Amniotic epithelial cell (primary cell): ENCODE measurements at places on chromosomes 16 and 17.

DNA sequence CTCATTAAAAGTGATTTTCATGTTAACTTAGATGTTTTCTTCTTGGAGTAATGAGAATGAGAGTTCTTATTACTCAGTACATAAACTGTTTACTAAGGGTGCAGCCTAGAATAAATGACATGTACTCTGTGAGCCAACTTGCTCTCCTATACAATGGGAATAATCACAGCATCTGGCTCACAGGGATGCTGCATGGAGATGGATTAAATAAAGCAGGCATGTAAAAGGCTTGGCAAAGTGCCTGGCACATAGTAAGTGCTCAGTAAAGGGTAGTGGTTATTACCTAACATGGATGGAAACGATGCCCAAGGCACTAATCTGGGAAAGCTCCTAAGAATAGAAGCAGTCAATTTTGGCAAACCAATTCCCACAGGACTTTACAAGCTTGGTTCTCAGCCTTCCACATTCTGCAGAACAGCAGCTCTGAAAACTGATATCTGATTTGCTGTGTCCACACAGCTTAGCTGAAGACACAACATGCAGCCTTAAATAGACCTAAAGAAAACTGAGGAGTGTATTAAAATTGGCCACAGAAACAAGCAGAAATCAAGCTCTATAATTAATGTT lies 176.1 kb downstream of the ABCC12 start:
- no peak for DNase-seq

DNA sequence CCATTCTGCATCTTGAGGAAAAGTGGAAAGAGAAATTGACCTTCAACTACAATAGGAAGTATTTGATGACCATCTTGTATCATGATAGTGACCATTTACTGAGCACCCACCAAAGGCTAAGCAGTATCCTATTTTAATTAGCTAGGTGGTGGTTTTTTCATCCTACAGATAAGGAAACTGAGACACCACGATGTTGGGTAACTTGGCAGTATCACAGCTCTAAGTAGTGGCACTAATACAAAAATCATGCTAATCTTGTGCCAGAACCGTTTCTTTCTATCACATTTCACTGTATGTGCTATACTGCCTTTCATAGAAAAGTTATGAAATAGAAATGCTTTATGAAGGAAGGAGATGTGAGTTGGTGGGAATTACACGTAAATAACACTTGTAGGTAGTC lies 2.3 kb downstream of the EVI2B start:
- no peak for DNase-seq

GRCh38 chr16:86566601-86566965 lies at the start of gene FOXC2:
Gene FOXC2 (plus strand): TSS chr16:86566829. CDS start chr16:86567336, 507 bp downstream.
- peak; percentile 94 for DNase-seq

GRCh38 chr17:18038861-18039534 lies at the start of the genes ATPAF2 and GID4:
Gene ATPAF2 (minus strand): TSS chr17:18039168. CDS start chr17:18039013, 155 bp downstream.
Gene GID4 (plus strand): TSS chr17:18039408. CDS start chr17:18039465, 57 bp downstream.
- peak; percentile 98 for DNase-seq

DNA sequence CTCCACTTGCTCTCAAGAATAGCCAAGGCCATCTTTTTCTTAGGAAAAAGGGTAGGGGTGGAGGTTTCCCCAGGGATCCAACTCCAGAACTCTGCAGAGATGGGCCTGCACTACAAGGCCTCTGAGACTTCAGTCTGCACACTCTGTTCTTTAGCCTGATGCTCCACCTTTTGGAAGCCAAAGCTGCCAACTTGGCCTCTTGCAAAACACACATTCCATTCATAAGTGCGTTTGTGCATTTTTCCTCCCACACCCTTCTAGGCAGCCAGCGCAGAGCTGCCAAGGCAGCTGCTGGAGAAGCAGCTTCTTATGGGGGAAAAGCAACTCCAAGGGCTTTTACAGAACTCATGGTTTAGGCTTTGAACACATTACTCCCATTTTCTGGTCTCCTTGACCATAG lies 45.3 kb downstream of the REXO5 start:
- peak; percentile 98 for DNase-seq

GRCh38 chr17:44071772-44072171 lies 1.2 kb downstream of the G6PC3 start:
- DNase-seq = no peak

GRCh38 chr17:31111183-31111582 lies 16.4 kb downstream of the NF1 start:
- no peak for DNase-seq

GRCh38 chr17:8732406-8733085 lies 12.1 kb downstream of the CCDC42 start:
- peak; percentile 44 for DNase-seq

GRCh38 chr17:41944943-41945342 lies 14.5 kb downstream of the ODAD4 start:
- no peak for DNase-seq

- peak; percentile 75 for DNase-seq
Measured at GRCh38 chr16:90022209-90023077, 3.2 kb upstream of the DBNDD1 start.

- DNase-seq = no peak
Measured at GRCh38 chr17:27579304-27579703, 51.7 kb upstream of the LGALS9 start.

DNA sequence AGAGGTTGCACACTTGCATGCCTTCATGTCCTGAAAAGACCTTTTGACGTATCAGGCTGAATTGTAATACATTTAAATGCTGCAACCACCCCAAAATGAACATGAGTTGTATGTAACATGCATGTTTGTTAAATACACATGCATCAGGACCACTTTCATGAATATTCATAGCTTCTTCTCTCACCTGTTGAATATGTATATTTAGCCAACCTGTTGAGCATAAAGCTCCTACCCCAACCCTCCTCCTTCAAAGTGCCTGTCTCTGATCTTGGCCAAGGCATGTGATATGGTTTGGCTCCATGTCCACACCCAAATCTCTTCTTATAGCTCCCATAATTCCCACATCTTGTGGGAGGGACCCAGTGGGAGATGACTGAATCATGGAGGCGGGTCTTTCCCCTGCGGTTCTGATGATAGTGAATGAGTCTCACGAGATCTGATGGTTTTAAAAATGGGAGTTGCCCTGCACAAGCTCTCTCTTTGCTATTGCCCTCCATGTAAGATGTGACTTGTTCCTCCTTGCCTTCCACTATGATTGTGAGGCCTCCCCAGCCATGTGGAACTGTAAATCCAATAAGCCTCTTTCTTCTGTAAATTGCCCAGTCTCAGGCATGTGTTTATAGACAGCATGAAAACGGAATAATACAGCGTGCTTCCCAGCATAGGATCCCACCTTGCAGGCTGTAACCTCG lies 3.8 kb upstream of the CRYM start:
- DNase-seq = no peak

GRCh38 chr17:29746669-29747068 lies 124.0 kb upstream of the CORO6 start:
- DNase-seq = no peak

GRCh38 chr16:56042416-56042815 lies 148.9 kb upstream of the GNAO1 start:
- DNase-seq = no peak

GRCh38 chr17:57866723-57867122 lies 16.9 kb upstream of the MRPS23 start:
- no peak for DNase-seq

DNA sequence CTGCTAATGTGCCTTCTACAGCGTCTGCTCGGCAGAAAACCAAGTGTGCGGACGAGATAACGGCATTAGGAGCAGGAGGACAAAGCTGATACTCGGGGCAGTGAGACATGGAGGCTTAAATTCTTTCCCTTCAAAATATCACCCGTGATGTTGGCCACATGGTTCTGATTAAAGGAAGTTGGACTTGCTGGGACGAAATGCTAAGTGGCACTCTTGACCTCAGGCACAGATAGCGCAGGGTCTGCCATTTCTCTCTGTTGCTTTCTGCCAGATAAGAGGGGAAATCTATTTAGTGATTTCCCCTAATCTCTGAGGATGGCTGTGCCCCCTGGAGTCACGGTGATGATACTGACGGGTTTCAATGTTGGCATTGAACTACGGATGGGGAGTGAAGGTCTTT lies 509.6 kb upstream of the EEF2KMT start:
- no peak for DNase-seq

DNA sequence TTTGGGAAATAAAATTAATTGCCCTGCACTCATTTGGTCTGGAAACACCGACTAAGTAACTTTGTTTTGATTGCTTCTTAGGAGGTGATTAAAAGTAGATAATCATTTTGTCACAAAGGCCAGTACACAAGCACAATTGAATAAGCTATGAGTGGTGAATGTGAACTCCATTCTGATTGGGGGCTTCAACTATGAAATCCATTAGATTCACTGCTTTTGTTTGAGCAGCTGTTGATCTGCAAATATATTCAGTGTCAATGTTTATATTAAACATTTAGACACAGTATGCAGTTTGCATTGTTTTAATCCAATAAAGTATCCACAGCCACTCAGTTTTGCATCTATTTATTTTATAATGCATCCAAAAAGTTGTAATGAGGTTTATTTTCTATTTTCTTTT lies 817.5 kb downstream of the CDH11 start:
- DNase-seq = no peak

DNA sequence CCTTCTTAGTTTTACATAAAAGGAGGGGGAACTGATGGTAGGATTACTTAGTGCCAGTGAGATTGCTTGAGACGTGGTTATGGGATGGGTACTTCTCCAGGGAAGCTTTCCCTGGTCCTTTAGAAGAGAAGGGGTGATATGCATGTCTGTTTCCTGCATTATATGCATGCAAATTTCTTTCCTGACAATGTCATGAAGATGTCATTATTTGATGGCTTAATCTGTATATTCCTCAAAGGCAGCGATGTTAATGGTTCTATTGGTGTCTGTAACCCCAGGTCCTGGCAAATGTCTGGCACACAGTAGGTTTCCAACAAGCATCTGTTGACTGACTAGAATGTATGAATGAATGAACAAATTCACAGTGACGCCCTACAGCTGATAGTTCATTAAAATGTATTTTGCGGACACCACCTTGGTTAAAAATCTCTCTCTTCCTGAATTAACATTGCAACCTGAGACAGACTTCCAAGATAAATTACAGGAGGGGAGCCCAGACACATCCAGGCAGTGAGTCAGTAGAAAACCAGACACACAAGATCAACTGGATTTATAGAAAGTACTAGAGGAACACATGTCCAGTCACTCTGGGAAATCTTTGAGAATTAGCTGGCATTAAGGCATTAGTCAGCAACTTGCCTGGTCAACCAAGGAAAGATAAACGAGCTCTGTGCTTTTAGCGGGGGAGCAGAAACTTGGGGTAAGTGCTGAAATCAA lies 293.4 kb downstream of the XYLT1 start:
- DNase-seq = peak; percentile 89

GRCh38 chr17:48483471-48484131 lies 47.2 kb downstream of the HOXB1 start:
- peak; percentile 99 for DNase-seq

GRCh38 chr17:17497065-17497844 lies 1.1 kb upstream of the RASD1 start:
- DNase-seq = no peak

DNA sequence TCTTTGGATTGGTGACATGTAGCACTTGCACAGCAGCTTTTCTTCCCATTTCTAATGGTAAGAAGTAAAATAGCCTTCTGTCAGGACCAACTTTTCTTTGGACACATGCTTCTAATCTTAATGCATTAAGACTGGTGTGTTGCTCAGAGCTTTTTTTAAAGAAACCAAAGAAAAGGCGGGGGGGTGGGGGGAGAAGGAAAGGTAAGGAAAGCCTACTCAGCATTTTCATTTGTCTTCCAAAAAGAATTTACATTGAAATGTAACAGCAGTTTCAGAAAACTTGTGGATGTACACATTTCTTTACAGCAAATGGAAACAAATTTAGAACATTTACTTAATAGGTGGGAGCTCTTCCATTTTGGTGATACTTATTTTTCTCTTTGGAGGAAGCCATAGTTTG lies 49.6 kb downstream of the NLK start:
- no peak for DNase-seq

GRCh38 chr16:71585318-71585703 lies 8.4 kb upstream of the TAT start:
- DNase-seq = no peak

GRCh38 chr16:49839017-49839825 lies 16.7 kb downstream of the ZNF423 start:
- no peak for DNase-seq

DNA sequence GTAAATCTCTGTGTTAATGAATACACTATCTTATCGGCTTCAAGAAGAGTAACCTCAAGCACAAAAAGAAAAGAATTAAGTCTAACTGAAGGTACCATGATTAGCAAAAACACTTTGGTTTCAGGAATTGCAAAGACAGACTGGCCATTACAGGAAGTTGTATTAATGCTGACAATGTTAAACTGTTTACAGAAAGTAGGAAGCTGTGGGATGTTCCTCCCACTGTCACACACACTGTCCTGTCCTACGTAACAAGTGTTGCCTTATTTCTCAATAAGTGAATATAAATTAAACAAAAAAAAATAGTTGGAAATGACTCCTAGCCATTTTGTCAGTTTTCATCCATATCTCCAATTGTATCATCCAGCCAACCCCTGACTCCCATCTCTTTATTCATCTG lies 8.6 kb downstream of the GNA13 start:
- no peak for DNase-seq

GRCh38 chr17:78089576-78090281 lies 38.8 kb downstream of the TMC6 start:
- peak; percentile 12 for DNase-seq

DNA sequence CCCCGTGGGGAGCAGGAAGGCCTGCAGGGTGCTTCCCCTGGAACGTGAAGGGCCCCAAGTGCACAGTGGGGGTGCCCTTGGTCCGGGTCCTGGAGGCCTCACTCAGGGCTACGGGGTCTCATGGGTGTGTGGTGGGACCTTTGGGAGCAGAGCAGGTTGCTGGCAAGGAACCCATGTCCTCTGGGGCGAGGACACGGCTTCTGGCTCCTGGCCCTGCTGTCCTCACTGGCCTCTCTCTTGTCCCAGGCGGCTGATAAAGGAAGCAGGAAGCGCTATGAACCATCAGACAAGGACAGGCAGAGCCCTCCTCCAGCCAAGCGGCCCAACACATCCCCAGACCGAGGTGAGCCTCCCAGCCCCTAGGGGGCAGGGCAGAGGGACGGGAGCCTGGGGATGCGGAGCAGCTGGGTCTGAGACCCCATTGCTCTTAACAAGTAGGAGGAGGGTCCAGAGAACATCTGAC lies 9.8 kb upstream of the IL17C start:
- DNase-seq = no peak

GRCh38 chr17:31144428-31144827 lies 49.7 kb downstream of the NF1 start:
- DNase-seq = no peak

- DNase-seq = no peak
Measured at GRCh38 chr17:17297217-17297616, 6.0 kb upstream of the NT5M start.
